ENCODE measurements at places on chromosomes 3 and 15.

GRCh38 chr3:16331319-16331883, 66.4 kb downstream of the OXNAD1 start:
- no peak for DNase-seq

- no peak for DNase-seq
Observed at GRCh38 chr15:82641129-82641798, 5.9 kb downstream of the CPEB1 start.

GRCh38 chr3:84637272-84637671, 321.5 kb upstream of the CADM2 start:
- no peak for DNase-seq

DNA sequence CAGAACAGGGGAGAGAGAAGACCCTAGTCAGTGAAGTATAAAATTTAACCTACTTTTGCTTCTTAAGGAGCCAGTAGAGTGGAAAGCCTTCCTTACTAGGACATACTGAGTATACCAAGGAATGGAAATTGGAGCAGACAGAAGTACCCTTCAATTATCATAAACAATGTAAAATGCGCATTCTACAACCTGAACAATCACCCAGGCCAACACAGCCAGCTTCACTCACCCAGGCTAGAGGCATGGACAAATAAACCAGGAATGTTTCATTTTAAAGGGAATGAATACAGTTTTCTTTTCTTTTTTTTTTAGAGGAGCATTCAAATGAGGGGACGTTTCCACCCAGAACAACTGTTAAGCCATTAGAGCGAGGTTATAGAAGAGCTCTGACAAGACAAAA, 41.9 kb upstream of the PLXND1 start:
- DNase-seq = no peak

- DNase-seq = no peak
Observed at GRCh38 chr15:32763295-32763694, 45.5 kb downstream of the GREM1 start.

DNA sequence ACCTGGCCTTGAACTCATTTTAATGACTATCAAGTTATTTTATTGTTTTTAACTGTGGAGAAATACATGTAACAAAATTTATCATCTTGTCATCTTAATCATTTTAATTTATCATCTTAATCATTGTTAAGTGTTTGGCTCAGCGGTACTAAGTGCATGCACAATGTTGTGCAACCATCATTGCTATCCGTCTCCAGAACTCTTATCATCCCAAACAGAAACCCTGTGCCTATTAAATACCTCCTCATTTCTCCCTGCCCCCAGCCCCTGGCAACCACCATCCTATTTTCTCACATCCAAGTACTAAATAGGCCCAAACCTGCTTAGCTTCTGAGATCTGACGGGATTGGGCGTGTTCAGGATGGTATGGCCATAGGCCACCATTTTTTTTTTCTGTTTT, 51.5 kb upstream of the UBP1 start:
- no peak for DNase-seq

All from mesothelial cell of epicardium (in vitro differentiated cells).